ENCODE measurements at places on chromosomes 16 and 17. TPM values are rescaled to one million over a fixed set of nuclear protein-coding genes. Genes with fewer than 3 reads are reported as not detected.
A peak's percentile ranks its signal among the peaks of the same experiment; 100 is the strongest.

Gene IL34
- 49.6 TPM for total RNA-seq

Gene TMEM100
- 28.6 TPM for total RNA-seq

Gene TBC1D3B
- total RNA-seq, result not detected

GRCh38 chr17:78327880-78328279 lies 32.0 kb downstream of the SOCS3 start:
- no peak overlapping the region for H3K27ac ChIP-seq
- H3K4me3 ChIP-seq, result no peak overlapping the region
- no peaks in the 10 kb centered on the region for H3K36me3 ChIP-seq

DNA sequence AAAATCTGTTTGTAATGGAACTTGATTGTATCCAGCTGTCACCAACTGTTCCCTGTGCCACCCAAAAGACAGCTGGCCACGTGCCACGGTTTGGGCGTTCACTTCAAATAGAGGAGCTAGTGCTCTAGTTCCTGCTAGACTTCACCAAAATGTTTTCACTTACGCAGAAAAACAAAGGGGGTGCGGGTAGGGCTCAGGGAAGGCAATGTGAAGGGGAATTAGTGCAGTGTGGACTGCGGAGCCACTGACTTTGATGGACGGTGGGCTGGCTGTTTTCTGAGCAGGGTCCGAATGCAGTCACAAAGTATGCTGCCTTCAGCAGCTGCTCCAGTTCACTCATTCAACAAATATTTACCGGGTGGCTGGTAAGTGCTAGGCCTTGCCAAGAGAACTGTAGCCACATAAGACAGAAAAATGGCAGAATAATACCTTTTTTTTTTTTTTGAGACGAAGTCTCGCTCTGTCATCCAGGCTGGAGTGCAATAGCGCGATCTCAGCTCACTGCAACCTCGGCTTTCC lies 7.6 kb upstream of the CYTH1 start:
- H3K36me3 ChIP-seq, result no peaks in the 10 kb centered on the region
- peak overlapping the region; percentile 63 for H3K27ac ChIP-seq

DNA sequence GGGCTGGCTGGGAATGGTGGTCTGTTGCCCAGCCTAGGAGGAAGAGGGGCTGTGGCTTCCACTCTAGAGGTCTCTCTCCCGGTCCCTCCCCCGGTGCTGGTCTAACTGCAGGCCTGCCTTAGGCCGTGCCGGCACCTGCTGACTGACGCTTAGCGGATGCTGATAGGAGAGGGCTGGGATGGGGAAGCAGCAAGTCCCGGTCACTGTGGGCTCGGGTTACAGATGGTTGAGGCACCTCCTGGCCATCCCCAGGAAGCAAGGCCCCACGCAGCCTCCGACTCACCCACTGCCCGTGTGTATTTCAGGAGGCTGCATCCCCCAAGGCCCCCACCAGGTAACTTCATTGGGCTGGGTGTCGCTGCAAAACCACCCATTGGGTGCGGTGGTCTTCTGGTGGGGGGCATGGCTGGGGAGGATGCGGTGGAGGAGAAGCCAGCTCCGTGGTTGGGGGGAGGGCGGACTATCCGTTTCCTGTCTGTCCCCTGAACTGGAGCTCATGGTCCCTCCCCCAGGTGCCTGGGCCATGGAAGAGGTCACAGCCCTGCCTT lies 278.9 kb downstream of the SEC14L1 start:
- peaks cover 75% of the 10 kb centered on the region for H3K4me1 ChIP-seq
- no peaks in the 10 kb centered on the region for H3K27me3 ChIP-seq
- H3K27ac ChIP-seq, result no peak overlapping the region
- H3K4me3 ChIP-seq, result no peak overlapping the region
- DNase-seq, result no peak
- H3K36me3 ChIP-seq, result peaks cover 11% of the 10 kb centered on the region

- no peaks in the 10 kb centered on the region for H3K27me3 ChIP-seq
- no peak for DNase-seq
- H3K36me3 ChIP-seq, result no peaks in the 10 kb centered on the region
- no peak overlapping the region for H3K4me3 ChIP-seq
These were observed 23.0 kb downstream of the NSMCE1 start for GRCh38 chr16:27245276-27246172.

DNA sequence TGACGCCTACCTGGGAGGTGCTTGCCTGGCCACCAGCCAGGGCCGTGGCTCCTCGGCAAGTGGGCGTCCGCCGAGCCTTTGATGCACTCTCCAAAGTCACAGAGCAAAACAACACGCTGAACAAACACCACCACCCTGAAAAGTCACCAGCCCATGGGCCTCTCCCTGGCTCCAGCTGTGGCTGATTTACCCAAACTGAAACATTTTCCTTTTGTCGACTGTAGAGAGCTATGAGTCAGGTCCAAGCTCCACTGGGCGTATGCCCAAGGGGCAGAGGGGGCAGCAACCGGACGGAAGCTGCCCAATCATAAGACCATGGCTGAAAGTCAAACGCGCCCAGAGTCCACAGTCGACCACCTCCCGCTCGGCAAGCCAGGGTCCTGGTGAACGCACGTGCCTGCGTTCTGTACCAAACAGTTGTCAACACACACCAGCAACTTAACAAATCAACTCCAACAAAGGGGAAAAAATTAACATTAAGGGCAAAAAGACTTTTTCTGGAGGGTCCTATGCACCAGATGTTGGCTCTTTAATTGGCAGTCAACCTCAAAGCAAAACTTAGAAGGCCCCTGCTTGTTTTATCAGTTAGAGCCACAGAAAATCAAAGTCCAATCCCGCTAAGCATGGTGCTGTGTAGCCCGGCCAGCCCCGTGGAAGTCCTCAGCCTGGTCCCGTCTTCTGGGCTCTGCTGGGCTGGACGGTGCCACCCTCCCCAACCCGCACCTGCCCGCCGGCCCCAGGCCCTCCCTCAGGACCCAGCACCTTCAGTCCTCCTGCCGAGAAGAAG lies 47.3 kb downstream of the TBC1D16 start:
- no peak for DNase-seq
- no peaks in the 10 kb centered on the region for H3K36me3 ChIP-seq
- no peaks in the 10 kb centered on the region for H3K27me3 ChIP-seq
- H3K4me1 ChIP-seq, result peaks cover 29% of the 10 kb centered on the region
- peak overlapping the region; percentile 27 for H3K27ac ChIP-seq

GRCh38 chr16:72743011-72743761 lies 304.7 kb downstream of the ZFHX3 start:
- no peak overlapping the region for H3K27ac ChIP-seq
- H3K36me3 ChIP-seq, result no peaks in the 10 kb centered on the region
- no peak for DNase-seq
- no peaks in the 10 kb centered on the region for H3K27me3 ChIP-seq
- H3K4me3 ChIP-seq, result no peak overlapping the region
- H3K4me1 ChIP-seq, result no peaks in the 10 kb centered on the region

GRCh38 chr16:610513-611381 lies 20.0 kb upstream of the WFIKKN1 start:
- peaks cover 26% of the 10 kb centered on the region for H3K4me1 ChIP-seq
- H3K27me3 ChIP-seq, result no peaks in the 10 kb centered on the region
- H3K36me3 ChIP-seq, result no peaks in the 10 kb centered on the region

DNA sequence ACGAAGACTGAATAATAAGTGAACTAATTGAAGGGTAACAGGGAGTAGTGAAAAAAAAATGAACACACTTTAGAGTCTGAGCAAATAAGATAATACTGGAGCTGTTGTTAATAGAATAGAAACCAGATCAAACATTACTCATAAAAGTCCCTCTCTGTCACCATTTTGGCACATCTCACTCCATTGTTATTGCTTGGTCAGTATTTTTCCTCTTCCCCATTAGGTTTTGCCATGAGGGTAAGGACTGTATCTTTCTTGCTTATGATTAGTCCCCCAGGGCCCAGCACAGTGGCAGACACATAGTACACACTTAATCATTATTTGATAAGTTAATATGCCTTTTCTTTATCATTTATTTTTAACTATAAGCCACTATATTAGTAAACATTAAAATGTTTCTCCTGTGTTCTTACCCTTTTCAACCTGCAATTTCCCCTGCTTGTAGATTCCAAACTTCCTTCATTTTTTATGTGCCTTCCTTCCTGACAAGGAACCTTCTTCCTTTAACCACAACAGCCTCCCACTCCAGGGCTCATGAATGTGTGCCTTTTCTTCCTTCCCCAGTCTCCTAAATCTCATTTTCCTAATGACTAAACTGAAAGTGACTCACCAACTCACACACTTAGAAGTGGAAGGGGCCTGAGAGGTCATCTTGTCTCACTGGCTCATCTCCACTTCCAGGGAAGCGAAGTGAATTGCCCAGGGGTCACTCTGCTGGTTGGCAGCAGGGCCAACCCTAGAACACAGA lies 88.2 kb upstream of the HAS3 start:
- H3K27me3 ChIP-seq, result no peaks in the 10 kb centered on the region
- no peak for DNase-seq
- H3K27ac ChIP-seq, result no peak overlapping the region
- no peaks in the 10 kb centered on the region for H3K4me1 ChIP-seq
- no peak overlapping the region for H3K4me3 ChIP-seq

DNA sequence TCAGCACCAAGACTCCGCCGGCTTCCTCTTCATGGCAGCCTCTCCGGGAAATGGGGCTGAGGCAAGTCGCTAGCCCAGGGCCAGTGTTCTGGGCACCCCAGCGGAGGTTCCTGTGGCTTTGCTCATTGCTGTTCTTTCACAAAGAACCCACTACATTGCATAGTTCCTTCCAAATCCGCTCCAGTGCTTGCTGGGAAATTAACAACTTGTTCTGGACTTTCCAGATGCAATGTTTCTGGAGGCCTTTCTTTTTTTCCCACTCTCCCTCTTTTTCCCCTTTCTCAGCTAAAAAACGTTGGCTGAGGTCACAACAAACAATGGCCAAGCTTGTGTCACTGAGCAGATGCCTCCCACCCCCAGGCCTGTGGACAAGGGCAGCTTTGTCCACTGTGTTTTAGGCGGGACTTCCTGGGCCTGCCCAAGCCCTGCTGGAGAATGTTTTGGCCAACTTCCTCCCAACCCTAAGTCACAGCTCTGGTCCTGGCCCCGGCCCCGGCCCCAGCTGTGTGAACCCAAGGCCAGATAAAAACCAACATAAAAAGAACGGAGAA lies 131.5 kb upstream of the RCVRN start:
- peak overlapping the region; percentile 47 for H3K4me3 ChIP-seq
- peaks cover 29% of the 10 kb centered on the region for H3K4me1 ChIP-seq
- H3K27ac ChIP-seq, result peak overlapping the region; percentile 83
- DNase-seq, result peak; percentile 74
- H3K27me3 ChIP-seq, result no peaks in the 10 kb centered on the region
- no peaks in the 10 kb centered on the region for H3K36me3 ChIP-seq

DNA sequence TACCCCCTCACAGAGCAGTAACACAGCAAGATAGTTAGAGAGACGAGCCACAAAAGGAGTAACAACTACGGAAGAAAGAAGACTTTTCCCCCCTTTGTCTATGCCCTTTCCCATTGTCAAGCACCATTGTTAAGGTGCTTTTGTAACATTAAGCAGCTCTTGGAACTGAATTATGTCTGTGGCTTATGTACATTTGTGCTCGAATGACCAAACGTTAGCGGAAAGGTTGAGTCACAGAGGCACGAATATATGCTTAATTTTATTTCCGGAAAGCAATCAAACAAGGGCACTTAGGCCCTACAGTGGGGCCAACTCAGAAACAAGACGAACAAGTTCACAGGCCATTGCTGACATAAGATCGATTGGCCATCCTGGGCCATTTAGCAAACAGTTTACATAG lies 109.5 kb downstream of the ANKFN1 start:
- H3K4me3 ChIP-seq, result no peak overlapping the region
- no peak for DNase-seq
- no peak overlapping the region for H3K27ac ChIP-seq
- H3K36me3 ChIP-seq, result no peaks in the 10 kb centered on the region
- no peaks in the 10 kb centered on the region for H3K4me1 ChIP-seq
- H3K27me3 ChIP-seq, result no peaks in the 10 kb centered on the region

GRCh38 chr17:2655546-2655945 lies 56.0 kb downstream of the CLUH start:
- no peak overlapping the region for H3K4me3 ChIP-seq
- H3K36me3 ChIP-seq, result peaks cover 23% of the 10 kb centered on the region
- H3K4me1 ChIP-seq, result peaks cover 30% of the 10 kb centered on the region
- no peak overlapping the region for H3K27ac ChIP-seq
- DNase-seq, result no peak

Measured in tibial nerve (tissue), 4 donors.